Endodermal cell (in vitro differentiated cells): ENCODE measurements at places on chromosomes 5 and 9.
A peak's percentile ranks its signal among the peaks of the same experiment; 100 is the strongest.

DNA sequence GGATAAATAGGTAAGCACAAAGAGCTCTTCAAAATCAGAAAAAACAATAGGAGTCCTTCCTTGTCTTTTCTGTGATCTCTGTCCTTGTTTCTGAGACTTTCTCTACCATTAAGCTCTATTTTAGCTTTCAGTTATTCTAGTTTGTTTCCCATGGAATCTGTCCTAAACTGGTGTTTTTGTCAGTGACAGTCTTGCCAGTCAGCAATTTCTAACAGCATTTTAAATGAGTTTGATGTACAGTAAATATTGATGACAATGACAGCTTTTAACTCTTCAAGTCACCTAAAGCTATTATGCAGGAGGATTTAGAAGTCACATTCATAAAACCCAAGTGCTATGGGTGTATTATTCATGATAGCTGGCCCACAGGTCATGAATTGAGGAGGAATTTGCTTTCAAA, 17.9 kb downstream of the TIGD6 start:
- no peak overlapping the region for H3K27ac ChIP-seq
- no peak overlapping the region for H3K4me3 ChIP-seq
- no peak for DNase-seq
- H3K4me1 ChIP-seq, result no peaks in the 10 kb centered on the region
- H3K27me3 ChIP-seq, result no peaks in the 10 kb centered on the region

DNA sequence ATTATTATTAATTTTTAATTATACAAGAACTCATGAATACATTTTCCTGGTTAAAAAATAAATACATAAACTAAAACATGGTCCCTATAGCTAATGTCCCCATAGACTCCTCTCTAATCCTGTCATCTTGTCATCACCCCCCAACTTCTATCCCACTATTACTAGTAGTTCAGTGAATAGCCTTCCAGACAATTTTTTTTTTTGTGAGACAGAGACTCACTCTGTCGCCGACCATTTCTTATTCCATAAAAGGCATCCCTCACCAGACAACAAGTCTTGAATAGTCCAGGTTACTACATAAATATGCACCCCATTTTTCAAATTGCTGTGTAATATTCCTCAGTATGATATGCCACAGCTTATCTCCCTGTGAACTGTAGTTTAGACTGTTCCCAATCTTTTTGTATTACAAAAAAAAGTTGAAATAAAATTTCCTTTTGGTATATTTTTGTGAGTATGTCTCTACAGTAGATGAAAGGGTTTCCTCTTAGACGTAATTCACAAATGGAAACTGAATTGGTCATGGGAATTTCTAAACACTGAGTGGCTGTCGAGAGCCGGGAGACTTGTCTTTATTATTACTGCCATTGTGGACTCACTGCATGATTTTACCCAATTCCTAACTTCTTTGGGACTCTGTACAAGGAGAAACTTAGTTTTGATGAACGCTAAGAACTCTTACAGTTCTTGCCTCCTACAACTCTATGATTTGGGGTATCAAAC, 6.4 kb upstream of the ABLIM3 start:
- no peaks in the 10 kb centered on the region for H3K36me3 ChIP-seq
- peaks cover 28% of the 10 kb centered on the region for H3K27me3 ChIP-seq
- H3K4me3 ChIP-seq, result no peak overlapping the region

DNA sequence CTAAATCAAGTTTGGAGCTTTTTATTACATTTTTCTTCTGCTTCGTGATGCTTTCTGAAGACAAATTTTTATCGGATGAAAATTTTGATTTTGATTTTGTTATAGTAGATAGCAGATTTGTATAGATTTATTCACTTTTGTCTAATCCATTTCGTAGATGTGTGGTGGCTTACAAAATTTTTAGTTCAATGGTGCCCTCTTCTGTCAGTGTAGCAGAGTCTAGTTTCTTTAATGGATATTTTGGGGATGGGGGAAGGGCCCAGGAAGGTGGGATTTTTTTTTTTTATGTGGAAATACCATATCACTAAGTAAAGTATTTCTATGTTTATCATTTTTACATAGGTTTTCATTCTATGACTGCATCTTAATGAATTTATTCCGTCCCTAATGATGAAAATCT, 259.9 kb upstream of the TARS1 start:
- H3K36me3 ChIP-seq, result no peaks in the 10 kb centered on the region
- H3K27ac ChIP-seq, result no peak overlapping the region
- no peaks in the 10 kb centered on the region for H3K27me3 ChIP-seq
- H3K4me3 ChIP-seq, result no peak overlapping the region

DNA sequence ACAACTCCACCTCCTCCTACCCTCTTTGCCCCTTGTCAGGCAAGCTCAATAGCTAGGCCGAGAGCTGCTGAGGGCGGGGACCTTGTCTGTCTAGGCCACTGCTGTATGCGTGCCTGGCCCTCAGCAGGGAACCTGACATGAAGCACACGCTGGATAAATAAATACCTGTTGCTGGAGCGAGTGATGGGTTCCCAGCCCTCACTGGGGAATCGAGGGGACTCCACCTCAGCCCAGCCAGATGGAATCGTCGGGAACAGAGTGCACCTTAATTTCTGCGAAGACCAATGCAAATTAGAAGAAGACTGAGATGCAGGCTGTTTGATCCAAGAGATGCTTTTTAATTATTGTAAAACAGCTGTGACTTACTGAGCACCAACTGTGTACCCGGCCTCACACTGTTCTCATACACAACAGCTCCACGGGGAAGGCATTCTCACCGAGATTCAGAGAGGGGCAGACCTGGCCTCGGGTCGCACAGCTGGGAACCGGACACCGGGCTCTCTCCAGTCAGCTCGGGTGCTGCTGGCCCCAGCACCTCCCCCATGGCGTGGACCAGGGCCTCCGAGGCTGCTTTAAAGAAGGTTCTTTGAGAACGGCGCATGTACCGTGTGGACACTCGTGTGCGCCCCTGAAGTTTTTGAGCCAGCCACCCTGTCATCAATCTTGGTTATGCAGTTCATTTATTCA, 109.7 kb upstream of the IER5L start:
- no peaks in the 10 kb centered on the region for H3K36me3 ChIP-seq
- H3K4me3 ChIP-seq, result no peak overlapping the region
- no peak overlapping the region for H3K27ac ChIP-seq

GRCh38 chr9:97531888-97532376, 30.5 kb downstream of the TMOD1 start:
- no peaks in the 10 kb centered on the region for H3K27me3 ChIP-seq
- no peak overlapping the region for H3K27ac ChIP-seq
- H3K4me3 ChIP-seq, result no peak overlapping the region
- peaks cover 14% of the 10 kb centered on the region for H3K4me1 ChIP-seq
- no peak for DNase-seq

GRCh38 chr5:86689103-86689729, 71.5 kb downstream of the COX7C start:
- H3K4me3 ChIP-seq, result no peak overlapping the region
- no peak for DNase-seq
- H3K27me3 ChIP-seq, result no peaks in the 10 kb centered on the region
- H3K27ac ChIP-seq, result no peak overlapping the region
- no peaks in the 10 kb centered on the region for H3K4me1 ChIP-seq
- no peaks in the 10 kb centered on the region for H3K36me3 ChIP-seq

DNA sequence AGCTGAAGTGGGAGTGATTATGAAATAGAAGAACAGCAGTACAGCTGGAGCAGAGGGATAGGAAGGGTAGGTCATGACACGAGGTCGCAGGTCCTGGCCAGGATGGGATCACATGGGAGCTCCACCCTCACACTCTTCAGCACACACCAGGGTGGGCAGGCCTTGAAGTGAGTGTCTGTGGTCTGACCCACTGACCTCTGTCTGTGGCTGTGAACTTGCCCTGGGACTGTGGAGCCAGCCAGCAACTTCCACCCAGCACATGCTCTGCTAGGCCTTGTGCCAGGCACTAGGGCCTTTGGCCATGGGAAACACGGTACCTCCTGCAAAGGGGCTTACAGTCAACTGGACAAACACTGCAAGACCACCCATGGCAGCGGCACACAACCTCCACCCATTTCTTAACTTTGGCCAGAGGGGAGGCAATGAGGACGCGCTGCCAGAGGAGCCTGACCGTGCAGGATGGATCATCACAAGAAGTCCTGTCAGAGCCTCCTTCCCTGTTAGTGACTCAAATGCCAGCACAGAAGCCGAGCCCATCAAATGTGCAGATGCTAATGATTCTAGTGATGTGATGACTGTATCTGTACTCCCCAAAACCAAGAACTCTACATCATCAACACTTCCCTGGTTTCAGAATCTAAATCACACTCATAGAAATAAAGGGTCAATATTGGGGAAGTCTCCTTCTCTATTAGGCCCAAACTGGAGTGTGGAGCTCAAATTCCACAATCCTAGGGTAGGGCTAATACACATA, 113.6 kb downstream of the DPYSL3 start:
- H3K4me3 ChIP-seq, result no peak overlapping the region
- H3K27me3 ChIP-seq, result no peaks in the 10 kb centered on the region
- H3K36me3 ChIP-seq, result peaks cover 36% of the 10 kb centered on the region
- H3K27ac ChIP-seq, result no peak overlapping the region
- DNase-seq, result no peak

GRCh38 chr5:72597456-72597948, 90.3 kb upstream of the ZNF366 start:
- peaks cover 8% of the 10 kb centered on the region for H3K4me1 ChIP-seq
- H3K36me3 ChIP-seq, result no peaks in the 10 kb centered on the region
- peak; percentile 62 for DNase-seq
- H3K27ac ChIP-seq, result peak overlapping the region; percentile 62
- no peak overlapping the region for H3K4me3 ChIP-seq

DNA sequence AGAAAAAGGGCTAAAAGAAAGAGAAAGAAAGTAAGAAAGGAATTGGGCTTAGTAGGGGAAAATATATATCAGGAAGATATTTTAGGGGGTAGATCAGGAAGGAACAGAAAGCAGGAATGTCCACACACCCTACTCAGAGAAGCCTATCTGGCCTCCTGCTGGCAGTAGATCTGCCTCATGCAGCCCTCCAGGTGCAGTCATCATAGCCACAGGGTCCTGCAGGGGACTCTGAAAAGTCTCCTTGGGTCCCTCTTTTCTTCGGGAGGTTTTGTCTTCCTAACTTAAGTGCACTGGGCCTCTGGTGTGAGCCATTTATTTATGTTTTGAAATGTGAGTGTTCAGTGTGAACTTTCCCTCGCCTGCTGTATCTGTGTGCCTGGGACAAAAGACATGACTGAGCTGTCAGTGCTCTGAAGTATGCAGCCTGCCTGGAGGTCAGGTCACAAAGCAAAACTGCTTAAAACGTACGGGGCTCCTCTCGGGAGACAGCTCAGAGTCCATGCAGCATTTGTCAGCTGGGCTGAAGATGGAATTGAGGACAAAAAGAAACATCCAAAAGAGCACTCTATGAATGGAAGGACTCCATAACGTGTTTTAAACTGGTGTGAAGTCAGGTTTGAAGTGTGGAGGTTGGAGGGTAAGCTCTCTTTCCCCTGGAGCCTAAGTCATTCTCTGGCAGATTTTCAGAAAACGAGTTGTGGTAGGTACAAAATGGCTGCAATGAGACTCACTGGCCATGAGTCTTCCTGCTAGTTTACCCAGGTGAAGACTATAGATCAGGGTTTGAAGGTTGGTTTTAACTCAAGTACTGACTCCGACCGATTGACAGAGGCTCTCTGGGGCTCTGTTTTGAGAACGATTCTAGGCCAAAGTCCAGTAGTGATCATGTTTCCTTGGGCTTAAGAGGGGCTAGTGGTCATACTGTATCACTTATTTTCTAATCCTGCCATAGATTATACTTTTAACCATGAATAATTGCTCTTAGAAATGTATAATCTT, 151.8 kb upstream of the GDNF start:
- no peak overlapping the region for H3K27ac ChIP-seq
- H3K27me3 ChIP-seq, result peaks cover 61% of the 10 kb centered on the region
- peaks cover 10% of the 10 kb centered on the region for H3K4me1 ChIP-seq
- no peak overlapping the region for H3K4me3 ChIP-seq

DNA sequence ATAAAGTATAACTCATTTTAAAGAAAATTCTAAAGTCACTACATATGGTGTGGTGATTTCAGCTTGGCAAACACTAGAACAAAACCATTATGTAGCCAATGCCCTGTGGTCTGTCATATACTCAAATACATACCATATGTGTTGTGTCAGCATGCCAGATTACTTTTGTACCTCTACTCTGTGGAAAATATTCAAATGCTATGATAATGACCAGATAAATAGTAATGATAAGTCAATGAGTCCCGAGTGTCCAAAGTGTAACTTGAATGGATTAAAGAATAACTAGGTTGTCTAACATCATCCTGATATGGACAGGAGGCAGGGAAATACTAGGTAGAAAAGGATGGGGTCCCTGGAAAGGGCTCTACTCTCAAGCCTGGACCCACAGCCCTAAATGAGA, 58.0 kb upstream of the IL6ST start:
- H3K27me3 ChIP-seq, result no peaks in the 10 kb centered on the region
- no peak overlapping the region for H3K4me3 ChIP-seq
- DNase-seq, result no peak
- no peaks in the 10 kb centered on the region for H3K4me1 ChIP-seq
- no peaks in the 10 kb centered on the region for H3K36me3 ChIP-seq

DNA sequence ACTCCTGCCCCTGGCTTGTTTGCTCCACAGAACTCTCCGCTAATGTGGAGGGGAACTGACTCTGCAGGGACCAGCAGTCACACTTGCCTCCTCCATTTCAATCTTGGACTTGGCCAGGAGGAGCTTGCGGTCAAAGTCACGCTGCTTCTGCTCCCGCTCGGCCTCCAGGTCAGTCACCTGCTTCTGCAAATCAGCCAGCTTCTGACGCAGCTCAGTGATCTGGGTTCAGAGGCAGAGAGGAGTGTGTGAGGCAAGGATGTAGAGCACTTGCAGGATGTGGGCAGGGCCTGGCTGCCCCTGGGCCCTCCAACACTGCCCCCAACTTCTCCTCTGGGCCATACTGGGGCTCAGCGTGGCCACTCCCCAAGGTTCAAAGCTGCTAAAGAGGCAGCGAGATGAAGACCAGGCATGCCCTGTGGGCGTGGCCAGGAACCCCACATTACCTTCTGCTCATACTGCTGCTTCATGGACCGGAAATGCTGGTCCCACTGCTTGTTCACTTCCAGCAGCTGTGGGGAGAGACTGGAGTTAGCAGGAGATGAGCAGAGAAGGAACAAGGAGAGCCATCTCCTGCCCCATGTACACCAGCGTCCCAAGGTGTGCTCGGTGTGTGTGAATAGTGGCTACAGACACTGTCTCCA, 22.2 kb downstream of the GPX3 start:
- no peak for DNase-seq
- peaks cover 42% of the 10 kb centered on the region for H3K36me3 ChIP-seq
- no peak overlapping the region for H3K27ac ChIP-seq

DNA sequence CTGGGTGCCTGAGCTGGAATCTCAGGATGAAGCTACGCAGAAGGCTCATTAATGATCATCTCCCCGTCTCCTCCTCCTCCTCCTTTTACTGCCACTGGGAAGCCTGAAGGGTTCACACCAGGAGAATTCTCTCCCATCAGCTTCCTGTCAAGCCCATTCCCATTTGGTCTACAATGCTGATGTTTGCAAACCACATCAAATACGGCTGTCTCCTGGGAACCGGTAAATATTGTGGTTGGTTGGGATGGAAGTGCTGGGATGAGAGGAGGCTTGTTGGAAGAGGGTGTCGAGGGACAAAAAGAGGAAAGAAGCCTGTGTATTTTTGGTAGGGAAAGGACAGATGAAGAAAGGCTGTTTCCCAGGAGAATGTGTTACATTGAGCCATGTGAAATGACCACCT, 13.2 kb upstream of the S1PR3 start:
- peak; percentile 38 for DNase-seq
- H3K36me3 ChIP-seq, result no peaks in the 10 kb centered on the region
- no peak overlapping the region for H3K27ac ChIP-seq
- H3K27me3 ChIP-seq, result no peaks in the 10 kb centered on the region
- no peaks in the 10 kb centered on the region for H3K4me1 ChIP-seq

- no peaks in the 10 kb centered on the region for H3K4me1 ChIP-seq
- no peaks in the 10 kb centered on the region for H3K27me3 ChIP-seq
- no peak overlapping the region for H3K4me3 ChIP-seq
Observed at GRCh38 chr5:114473541-114473940, 111.7 kb downstream of the KCNN2 start.
